ENCODE measurements at places on chromosomes 6 and 20. TPM values are rescaled to one million over a fixed set of nuclear protein-coding genes. Genes with fewer than 3 reads are reported as not detected.

GRCh38 chr6:89045576-89045975 lies 35.0 kb upstream of the PNRC1 start:
- H3K36me3 ChIP-seq, result no peaks in the 10 kb centered on the region
- DNase-seq, result no peak
- H3K27me3 ChIP-seq, result no peaks in the 10 kb centered on the region
- no peak overlapping the region for H3K27ac ChIP-seq

DNA sequence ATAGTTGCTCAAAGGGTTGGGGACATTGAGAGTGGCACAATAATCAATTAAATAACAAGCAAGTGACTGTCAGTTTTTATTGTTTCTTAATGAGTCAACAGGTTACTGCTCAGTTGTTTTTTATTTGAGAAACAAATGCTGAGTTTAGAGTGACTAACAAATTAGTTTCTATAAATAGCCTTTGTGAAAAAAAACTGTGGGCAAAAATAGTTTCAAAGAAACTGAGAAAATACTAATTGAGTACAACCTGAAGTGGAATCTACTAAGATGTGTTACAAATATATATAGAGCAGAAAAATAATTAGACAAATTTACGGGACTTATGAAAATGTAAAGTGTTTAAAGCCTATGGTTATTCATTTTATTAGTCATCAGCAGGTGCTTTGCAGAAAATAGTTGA lies 22.3 kb downstream of the BEND6 start:
- H3K27me3 ChIP-seq, result no peaks in the 10 kb centered on the region
- H3K4me1 ChIP-seq, result no peaks in the 10 kb centered on the region
- no peak overlapping the region for H3K27ac ChIP-seq

- DNase-seq, result no peak
- no peaks in the 10 kb centered on the region for H3K27me3 ChIP-seq
- H3K36me3 ChIP-seq, result no peaks in the 10 kb centered on the region
- H3K4me1 ChIP-seq, result peaks cover 8% of the 10 kb centered on the region
- H3K4me3 ChIP-seq, result no peak overlapping the region
These were observed 73.9 kb downstream of the PLG start for GRCh38 chr6:160775792-160776580.

DNA sequence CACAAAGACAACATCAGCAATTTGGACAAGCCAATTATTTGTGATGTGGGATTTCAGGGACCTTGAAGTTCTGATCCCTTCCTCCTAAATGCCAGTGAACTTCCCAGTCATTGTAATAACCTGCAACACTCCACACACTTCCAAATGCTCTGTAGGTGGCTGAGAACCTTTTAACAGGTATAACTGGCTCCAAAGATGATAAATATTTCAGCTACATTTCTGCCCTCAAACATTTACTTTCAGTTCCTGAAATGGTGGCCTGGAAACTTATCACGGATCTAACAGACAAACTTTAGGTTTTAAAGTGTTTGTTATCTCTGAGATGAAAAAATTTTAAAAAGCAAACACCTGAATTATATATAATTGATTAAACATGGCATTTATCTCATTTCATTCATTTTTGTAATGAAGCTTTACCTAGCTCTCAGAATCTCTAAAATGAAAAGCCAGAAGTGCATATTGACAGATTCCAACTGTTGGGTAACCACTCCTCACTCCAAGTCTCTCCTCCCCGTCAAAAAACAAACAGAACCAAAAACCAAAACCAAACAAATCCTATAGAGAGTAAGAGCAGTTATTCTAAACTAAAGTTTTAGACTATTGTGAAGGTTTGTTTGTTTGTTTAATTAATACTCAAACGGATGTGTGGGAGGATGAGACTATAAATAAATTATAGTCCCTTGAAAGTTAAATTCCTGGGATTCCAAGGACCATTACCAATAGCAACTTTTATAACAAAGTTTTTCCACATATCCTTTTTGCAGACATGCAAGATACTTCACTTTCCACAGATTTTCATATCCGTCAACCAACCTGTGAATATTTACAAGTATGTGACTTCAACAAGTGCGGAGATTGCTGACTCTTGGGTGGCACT lies 12.4 kb upstream of the KIAA0408 start:
- DNase-seq, result no peak
- no peaks in the 10 kb centered on the region for H3K27me3 ChIP-seq
- no peak overlapping the region for H3K27ac ChIP-seq
- H3K36me3 ChIP-seq, result no peaks in the 10 kb centered on the region
- no peak overlapping the region for H3K4me3 ChIP-seq

DNA sequence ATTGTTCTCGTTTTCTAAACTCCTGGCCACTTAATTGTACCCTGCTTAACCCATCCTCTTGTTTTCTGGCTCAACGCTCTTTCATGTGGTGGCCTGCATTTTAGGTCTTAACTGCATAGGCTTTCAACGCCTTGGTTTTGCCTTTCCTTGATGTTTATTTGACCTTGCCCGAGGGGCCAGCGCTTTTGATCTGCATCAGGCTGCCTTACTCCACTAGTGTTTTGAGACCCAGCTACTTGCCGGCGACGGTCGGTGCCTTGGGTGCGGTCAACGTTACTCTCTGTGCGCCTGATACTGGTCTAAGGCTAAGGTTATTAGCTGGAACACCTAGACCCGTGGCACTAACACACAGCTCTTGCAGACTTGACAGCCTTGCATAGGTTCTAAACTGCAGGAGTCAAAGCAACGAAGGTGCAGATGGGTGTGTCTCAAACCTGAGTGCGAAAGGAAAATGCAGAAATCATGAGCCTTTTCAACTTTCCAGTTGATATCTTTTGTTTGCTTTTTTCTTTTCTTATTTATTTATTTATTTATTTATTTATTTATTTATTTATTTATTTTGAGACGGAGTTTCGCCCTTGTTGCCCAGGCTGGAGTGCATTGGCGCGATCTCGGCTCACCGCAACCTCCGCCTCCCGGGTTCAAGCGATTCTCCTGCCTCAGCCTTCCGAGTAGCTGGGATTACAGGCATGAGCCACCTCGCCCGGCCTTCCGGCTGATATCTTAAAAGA lies 138.8 kb downstream of the HFE start:
- DNase-seq, result no peak
- H3K4me3 ChIP-seq, result no peak overlapping the region
- H3K36me3 ChIP-seq, result peaks cover 17% of the 10 kb centered on the region
- H3K27ac ChIP-seq, result no peak overlapping the region
- H3K4me1 ChIP-seq, result peaks cover 8% of the 10 kb centered on the region
- no peaks in the 10 kb centered on the region for H3K27me3 ChIP-seq

DNA sequence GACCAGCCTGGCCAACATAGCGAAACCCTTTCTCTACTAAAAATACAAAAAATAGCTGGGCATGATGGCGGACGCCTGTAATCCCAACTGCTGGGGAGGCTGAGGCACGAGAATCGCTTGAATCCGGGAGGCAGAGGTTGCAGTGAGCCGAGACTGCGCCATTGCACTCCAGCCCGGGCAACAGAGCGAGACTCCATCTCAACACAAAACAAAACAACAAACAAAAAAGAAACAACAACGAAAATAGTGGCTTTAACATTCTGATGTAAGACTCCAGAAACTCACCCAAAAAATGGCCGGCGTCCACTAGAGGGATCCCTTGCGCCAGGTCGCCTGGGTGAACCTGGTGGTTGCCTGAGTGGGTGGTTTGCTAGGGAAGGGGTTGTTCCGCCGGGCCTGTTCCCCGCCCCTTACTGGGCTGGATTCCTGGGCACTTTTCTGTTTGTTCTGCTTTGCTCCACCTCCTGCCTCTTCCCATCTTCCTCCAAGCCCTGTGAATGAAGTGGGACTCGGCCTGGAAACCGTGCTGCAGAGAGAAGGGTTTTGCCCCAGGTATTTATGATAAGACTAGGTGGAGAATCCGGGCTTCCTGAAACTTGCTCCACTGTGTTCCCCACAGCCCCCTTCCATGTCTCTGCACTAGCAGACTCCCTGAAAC lies 1.5 kb downstream of the PABPC1L start:
- peak overlapping the region; percentile 100 for H3K4me3 ChIP-seq
- H3K27me3 ChIP-seq, result no peaks in the 10 kb centered on the region
- H3K36me3 ChIP-seq, result peaks cover 67% of the 10 kb centered on the region
- DNase-seq, result peak; percentile 91

DNA sequence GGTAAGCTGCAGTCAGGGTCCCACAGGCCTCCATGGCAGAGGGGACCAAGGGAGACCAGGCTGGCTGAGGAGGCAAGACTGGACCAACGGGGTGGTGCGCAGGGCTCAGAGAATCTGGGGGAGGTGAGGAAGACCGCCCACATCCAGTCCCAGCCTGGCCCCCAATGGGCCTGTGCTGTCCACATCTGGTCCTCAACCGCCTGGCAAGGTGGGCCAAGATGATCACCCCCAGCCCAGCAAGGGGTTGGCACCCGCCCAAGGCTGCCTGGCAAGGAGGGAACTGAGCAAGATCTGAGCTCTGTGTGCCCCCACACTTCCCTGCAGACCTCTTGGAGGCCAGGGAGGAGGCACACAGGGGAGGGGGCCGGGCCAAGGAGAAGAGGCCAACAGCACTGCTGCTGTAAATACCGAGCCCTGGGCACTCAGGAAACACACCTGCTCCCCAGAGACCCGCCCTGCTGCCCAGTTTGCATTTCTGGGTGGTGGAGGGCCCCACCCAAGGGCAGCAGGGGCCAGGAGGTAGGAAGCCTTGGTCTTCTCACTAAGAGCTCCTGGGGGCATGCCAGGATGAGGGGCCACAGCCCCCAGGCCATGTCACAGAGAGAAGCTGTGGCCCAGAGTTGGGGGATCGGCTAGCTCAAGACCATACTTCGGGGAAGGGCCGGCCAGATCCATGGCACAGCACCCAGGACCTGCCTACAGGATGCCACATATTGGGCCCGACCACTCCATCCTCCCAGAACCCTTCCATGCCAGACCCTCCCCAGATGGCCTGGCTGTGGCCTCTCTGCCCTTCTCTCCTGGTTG lies 109.6 kb downstream of the ASXL1 start:
- H3K27ac ChIP-seq, result peak overlapping the region; percentile 35
- peaks cover 67% of the 10 kb centered on the region for H3K36me3 ChIP-seq
- H3K4me1 ChIP-seq, result peaks cover 59% of the 10 kb centered on the region
- peak overlapping the region; percentile 14 for H3K4me3 ChIP-seq
- no peak for DNase-seq
- H3K27me3 ChIP-seq, result no peaks in the 10 kb centered on the region

GRCh38 chr6:43904311-43905123 lies 134.5 kb downstream of the VEGFA start:
- no peak overlapping the region for H3K27ac ChIP-seq
- H3K4me1 ChIP-seq, result peaks cover 13% of the 10 kb centered on the region
- no peaks in the 10 kb centered on the region for H3K36me3 ChIP-seq
- H3K27me3 ChIP-seq, result no peaks in the 10 kb centered on the region
- H3K4me3 ChIP-seq, result no peak overlapping the region
- no peak for DNase-seq

GRCh38 chr20:51906679-51907078 lies 104.4 kb upstream of the SALL4 start:
- H3K4me1 ChIP-seq, result peaks cover 35% of the 10 kb centered on the region
- DNase-seq, result no peak
- no peak overlapping the region for H3K27ac ChIP-seq
- no peaks in the 10 kb centered on the region for H3K36me3 ChIP-seq
- no peaks in the 10 kb centered on the region for H3K27me3 ChIP-seq

DNA sequence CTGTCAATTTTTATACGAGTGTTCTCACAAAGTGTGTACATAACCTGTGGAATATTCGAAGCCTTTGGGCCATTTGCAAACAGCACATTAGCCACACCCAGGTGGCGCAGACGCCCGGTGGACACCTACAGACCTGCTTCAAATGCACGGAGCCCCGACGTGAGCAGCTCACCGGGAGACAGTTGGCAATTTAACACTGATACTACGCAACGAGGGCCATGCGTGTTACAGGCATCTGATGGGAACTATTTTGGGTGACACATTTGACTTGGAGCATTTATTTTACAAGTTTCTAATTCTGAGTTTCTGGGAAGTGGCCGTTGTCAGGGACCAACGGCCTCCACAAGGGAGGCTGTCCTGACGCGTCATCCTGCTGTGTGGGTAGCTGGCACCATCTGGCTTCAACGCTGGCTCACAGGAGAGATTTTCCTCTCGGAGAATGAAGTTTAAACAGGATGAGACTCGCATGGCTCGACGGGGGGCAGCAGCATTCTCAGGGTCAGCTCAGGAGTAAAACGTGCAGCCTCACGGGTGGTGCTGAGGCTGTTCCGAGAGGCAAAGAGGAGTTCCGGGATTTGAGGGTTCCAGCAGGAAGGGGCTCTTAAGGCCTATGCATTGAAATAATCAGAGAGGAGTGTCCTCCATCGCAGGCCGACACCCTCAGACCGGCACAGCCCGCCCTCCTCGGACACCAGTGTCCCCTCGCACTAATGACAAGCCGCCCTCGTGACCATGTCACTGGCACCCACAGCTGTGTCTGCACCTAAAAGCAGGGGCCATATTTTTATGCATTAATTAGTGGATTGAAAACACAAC lies 207.4 kb downstream of the DLL1 start:
- no peaks in the 10 kb centered on the region for H3K36me3 ChIP-seq
- no peak for DNase-seq
- H3K4me3 ChIP-seq, result no peak overlapping the region
- H3K27ac ChIP-seq, result no peak overlapping the region
- H3K4me1 ChIP-seq, result no peaks in the 10 kb centered on the region

GRCh38 chr6:160337991-160338390 lies 10.2 kb upstream of the SLC22A3 start:
- no peak overlapping the region for H3K4me3 ChIP-seq
- H3K27ac ChIP-seq, result no peak overlapping the region
- DNase-seq, result no peak
- peaks cover 6% of the 10 kb centered on the region for H3K36me3 ChIP-seq

DNA sequence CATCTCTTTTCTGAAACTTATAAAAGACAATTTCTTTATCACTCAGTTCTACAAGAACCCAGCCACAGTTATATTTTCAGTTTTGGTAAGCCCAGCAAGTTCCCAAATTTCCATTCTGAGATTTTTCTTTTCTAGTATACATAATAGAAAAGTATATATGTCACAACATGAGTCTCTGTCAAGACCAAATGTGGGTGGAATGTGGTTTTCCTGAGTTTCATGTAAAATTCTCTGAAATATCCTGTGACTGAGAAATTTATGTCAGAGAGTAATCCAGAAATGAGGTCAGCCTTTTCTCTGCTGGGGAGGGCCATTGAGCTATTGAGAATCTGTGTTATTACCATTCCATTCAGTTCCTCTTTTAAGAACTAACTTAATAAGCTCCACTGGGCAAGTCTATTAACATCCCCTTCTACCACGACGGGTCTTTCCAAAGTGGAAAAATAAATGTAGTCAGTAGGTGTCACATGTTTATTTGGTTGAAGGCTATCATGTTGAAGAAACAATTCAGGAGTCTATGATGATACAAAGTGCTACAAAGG lies 100.7 kb upstream of the HMGN3 start:
- H3K36me3 ChIP-seq, result no peaks in the 10 kb centered on the region
- H3K27me3 ChIP-seq, result no peaks in the 10 kb centered on the region
- no peak overlapping the region for H3K4me3 ChIP-seq
- H3K4me1 ChIP-seq, result peaks cover 8% of the 10 kb centered on the region

GRCh38 chr6:130575971-130576370 lies 210.2 kb downstream of the TMEM200A start:
- no peak for DNase-seq
- H3K27ac ChIP-seq, result no peak overlapping the region
- no peak overlapping the region for H3K4me3 ChIP-seq
- H3K36me3 ChIP-seq, result no peaks in the 10 kb centered on the region
- no peaks in the 10 kb centered on the region for H3K4me1 ChIP-seq

GRCh38 chr6:33746036-33746600 lies 587 bp downstream of the IP6K3 start:
- peaks cover 29% of the 10 kb centered on the region for H3K4me1 ChIP-seq
- DNase-seq, result no peak
- no peaks in the 10 kb centered on the region for H3K36me3 ChIP-seq
- no peak overlapping the region for H3K27ac ChIP-seq
- H3K4me3 ChIP-seq, result no peak overlapping the region

PKIB gene
- 11.8 TPM for total RNA-seq

TRIM31 gene
- total RNA-seq, result 181 TPM

OR12D3 gene
- total RNA-seq, result not detected

DEF6 gene
- total RNA-seq, result 15.4 TPM

JPH2 gene
- total RNA-seq, result 0.59 TPM

SLC35F1 gene
- total RNA-seq, result not detected
